Activated naive CD8-positive, alpha-beta T cell treated with anti-CD3 and anti-CD28 coated beads, Interleukin-2, amount 50 U/mL, for 24 hours (primary cell): ENCODE measurements at places on chromosomes 2 and 18.

GRCh38 chr18:44048846-44049245, 631.8 kb upstream of the SETBP1 start:
- H3K4me1 ChIP-seq, result no peaks in the 10 kb centered on the region
- no peaks in the 10 kb centered on the region for H3K27me3 ChIP-seq
- H3K27ac ChIP-seq, result no peak overlapping the region
- no peak for DNase-seq
- no peaks in the 10 kb centered on the region for H3K36me3 ChIP-seq

DNA sequence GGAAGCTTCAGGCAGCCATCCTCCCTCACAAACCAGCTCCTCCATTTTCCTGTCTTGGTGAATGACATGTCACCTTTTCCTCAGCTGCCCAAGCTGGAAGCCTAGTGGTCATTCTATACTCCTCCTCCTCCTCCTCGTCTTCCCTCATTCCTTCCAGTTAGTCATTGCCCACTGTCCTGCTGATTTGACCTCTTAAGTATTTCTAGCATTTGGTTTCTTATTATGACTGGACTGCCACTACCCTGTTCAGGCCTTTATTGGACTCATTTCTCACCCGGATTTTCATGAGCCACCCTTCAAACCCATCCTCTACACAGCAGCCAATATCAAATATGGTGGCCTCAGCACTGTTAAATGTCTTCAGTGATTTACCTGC, 21.9 kb upstream of the MGAT5 start:
- H3K36me3 ChIP-seq, result peaks cover 14% of the 10 kb centered on the region
- H3K27me3 ChIP-seq, result no peaks in the 10 kb centered on the region
- peak overlapping the region; percentile 8 for H3K4me3 ChIP-seq
- DNase-seq, result no peak
- peak overlapping the region; percentile 87 for H3K27ac ChIP-seq
- peaks cover 85% of the 10 kb centered on the region for H3K4me1 ChIP-seq

- H3K36me3 ChIP-seq, result no peaks in the 10 kb centered on the region
- no peaks in the 10 kb centered on the region for H3K4me1 ChIP-seq
- H3K4me3 ChIP-seq, result no peak overlapping the region
- H3K27me3 ChIP-seq, result no peaks in the 10 kb centered on the region
These were observed 801.6 kb upstream of the POU3F3 start for GRCh38 chr2:104052356-104052755.

- H3K4me3 ChIP-seq, result no peak overlapping the region
- peaks cover 54% of the 10 kb centered on the region for H3K36me3 ChIP-seq
- no peaks in the 10 kb centered on the region for H3K27me3 ChIP-seq
- H3K27ac ChIP-seq, result no peak overlapping the region
These were observed 65.1 kb downstream of the USP40 start for GRCh38 chr2:233501198-233502076.

- H3K27me3 ChIP-seq, result peaks cover 9% of the 10 kb centered on the region
- H3K4me1 ChIP-seq, result no peaks in the 10 kb centered on the region
- H3K27ac ChIP-seq, result no peak overlapping the region
- no peak for DNase-seq
- H3K4me3 ChIP-seq, result no peak overlapping the region
These were observed 456.3 kb downstream of the DLGAP1 start for GRCh38 chr18:3998698-3999333.

- no peak overlapping the region for H3K4me3 ChIP-seq
- H3K4me1 ChIP-seq, result peaks cover 63% of the 10 kb centered on the region
- no peak for DNase-seq
- peak overlapping the region; percentile 69 for H3K27ac ChIP-seq
These were observed 144.1 kb downstream of the SMAD7 start for GRCh38 chr18:48806551-48807261.

DNA sequence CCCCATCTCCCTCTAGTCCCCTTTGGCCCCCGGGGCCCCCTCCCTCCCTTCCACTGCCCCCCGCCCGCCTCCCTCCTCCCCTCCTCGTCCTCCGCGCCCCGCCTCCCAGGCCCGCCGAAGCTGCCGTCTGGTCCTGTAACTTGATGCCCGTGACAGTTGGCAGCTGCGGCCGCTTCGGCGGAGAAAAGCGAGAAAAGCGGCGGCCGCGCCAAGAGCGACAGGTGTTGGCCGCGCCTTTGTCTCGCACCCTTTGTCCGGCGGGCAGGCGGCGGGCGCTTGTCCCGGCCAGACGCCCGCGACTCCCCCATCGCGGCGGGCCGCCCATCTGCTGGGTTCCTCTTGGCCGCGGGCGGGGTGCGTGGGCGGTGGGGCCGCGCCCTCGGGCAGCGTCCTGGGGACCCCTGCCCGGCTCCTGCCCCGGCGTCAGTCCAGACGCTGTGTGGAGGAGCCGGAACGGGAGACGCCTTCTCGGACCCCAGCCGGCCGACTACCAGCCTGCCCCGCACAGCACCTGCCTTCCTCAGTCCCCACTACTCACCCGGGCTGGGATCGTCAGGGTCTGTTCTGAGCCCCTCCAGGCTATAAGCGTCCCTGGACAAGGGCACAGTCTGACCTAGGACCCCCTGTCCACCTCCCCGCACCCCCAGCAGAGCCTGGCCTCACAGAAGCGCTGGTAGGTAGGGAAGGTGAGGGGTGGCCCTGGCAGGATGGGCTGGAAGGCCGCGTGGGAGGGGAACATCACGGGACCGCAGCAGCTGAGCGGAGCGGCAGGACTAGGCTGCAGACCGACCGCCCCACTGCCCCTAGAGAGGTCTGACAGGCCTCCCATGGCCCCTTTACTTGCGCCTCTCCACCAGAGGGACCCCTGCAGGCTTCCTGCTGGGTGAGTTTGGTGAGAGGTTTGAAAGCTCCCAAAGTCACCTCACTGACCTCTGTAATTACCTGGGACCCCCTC, 1.2 kb upstream of the HES6 start:
- H3K4me1 ChIP-seq, result peaks cover 8% of the 10 kb centered on the region
- peaks cover 6% of the 10 kb centered on the region for H3K36me3 ChIP-seq
- H3K27me3 ChIP-seq, result peaks cover 30% of the 10 kb centered on the region
- no peak for DNase-seq
- no peak overlapping the region for H3K27ac ChIP-seq
- H3K4me3 ChIP-seq, result no peak overlapping the region

GRCh38 chr2:179882851-179883806, 21.7 kb upstream of the ZNF385B start:
- H3K4me1 ChIP-seq, result no peaks in the 10 kb centered on the region
- H3K4me3 ChIP-seq, result no peak overlapping the region
- H3K27ac ChIP-seq, result no peak overlapping the region
- H3K27me3 ChIP-seq, result peaks cover 2% of the 10 kb centered on the region

DNA sequence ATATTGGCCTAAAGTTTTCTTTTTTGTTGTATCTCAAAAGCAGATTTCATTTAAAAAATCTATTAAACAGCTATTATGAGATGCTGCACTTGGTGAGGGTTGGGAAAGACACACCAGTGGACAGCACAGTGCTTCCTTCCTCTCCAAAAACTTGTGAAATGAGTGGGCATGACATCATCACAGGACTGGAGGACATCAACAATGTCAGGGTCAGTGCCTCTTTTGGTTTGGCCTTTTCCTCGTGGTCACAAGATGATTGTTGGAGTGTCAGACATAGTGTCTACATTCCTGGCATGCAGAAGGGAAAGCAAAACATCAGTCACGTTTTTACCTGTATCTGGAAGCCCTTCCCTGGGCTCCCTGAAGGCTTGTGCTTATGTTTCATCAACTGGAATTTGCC, 49.6 kb downstream of the IL1R2 start:
- H3K36me3 ChIP-seq, result no peaks in the 10 kb centered on the region
- H3K4me1 ChIP-seq, result peaks cover 23% of the 10 kb centered on the region
- peaks cover 40% of the 10 kb centered on the region for H3K27me3 ChIP-seq
- no peak for DNase-seq

DNA sequence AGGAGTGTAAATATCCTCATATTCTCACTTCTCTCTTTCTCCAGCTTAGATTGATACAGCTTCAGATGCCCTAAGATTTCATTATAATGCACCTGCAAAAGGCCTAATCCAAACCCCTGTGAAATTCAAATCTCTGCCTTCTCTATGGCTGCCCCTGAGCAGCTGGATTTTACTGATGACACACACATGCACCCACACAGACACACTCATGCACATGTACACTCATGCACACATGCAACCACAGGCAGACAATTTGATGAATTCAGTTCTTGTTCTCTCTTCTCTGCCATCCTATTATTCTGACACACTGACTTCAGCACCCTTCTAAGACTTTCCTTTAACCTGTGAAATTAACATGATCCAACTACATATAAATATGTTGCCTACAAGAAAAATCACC, 563.2 kb downstream of the RNF144A start:
- DNase-seq, result no peak
- no peak overlapping the region for H3K27ac ChIP-seq
- H3K36me3 ChIP-seq, result peaks cover 11% of the 10 kb centered on the region
- no peaks in the 10 kb centered on the region for H3K27me3 ChIP-seq
- peaks cover 26% of the 10 kb centered on the region for H3K4me1 ChIP-seq
- H3K4me3 ChIP-seq, result no peak overlapping the region

DNA sequence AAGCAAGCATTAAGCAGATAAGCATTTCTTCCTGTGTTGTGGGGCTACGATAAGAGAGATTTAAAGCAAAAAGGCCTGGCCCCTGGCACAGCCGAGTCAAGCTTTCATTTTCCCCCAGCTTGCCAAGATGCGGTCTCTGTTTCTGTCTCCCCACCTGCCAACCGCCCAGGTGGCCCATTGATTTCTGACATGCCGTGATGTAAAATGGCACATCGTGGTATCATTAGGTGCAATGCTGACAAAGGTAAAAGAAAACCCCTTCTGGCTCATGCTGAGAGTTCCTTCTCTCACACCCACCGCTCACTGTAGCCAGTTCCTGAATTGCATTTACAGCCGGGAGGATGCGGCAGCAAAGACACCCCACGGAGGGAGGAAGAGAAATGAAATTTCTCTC, 62.8 kb downstream of the BOD1L2 start:
- peaks cover 9% of the 10 kb centered on the region for H3K4me1 ChIP-seq
- no peak for DNase-seq

GRCh38 chr2:28251337-28251736, 141.3 kb upstream of the FOSL2 start:
- H3K4me3 ChIP-seq, result no peak overlapping the region
- DNase-seq, result no peak
- H3K27me3 ChIP-seq, result no peaks in the 10 kb centered on the region
- H3K36me3 ChIP-seq, result peaks cover 8% of the 10 kb centered on the region
- H3K4me1 ChIP-seq, result peaks cover 30% of the 10 kb centered on the region
- H3K27ac ChIP-seq, result no peak overlapping the region

GRCh38 chr2:224668123-224668909, 47.8 kb downstream of the CCDC195 start:
- peaks cover 5% of the 10 kb centered on the region for H3K4me1 ChIP-seq
- peaks cover 2% of the 10 kb centered on the region for H3K36me3 ChIP-seq
- DNase-seq, result no peak
- no peak overlapping the region for H3K4me3 ChIP-seq
- H3K27ac ChIP-seq, result no peak overlapping the region

DNA sequence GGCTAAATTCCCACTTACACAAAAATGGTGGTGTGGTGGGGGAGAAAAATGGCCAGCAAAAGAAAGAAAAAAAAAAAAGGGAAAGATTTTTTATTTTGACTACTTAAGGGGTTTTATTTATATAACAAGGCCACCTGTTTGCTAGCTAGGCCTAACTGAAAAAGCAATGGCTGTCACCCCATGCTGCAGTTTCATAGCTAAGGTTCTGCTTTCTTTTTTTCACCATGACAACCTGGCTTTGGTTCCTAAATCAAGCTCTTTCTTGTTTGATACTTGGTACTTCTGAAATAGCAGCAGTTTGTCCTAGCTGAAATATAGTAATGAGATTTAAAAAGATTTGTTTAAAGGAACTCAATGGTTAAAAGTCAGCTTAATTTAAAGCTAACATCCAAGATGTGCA, 433.2 kb upstream of the MEX3C start:
- no peak overlapping the region for H3K4me3 ChIP-seq
- H3K27me3 ChIP-seq, result no peaks in the 10 kb centered on the region
- H3K36me3 ChIP-seq, result no peaks in the 10 kb centered on the region
- H3K27ac ChIP-seq, result no peak overlapping the region

DNA sequence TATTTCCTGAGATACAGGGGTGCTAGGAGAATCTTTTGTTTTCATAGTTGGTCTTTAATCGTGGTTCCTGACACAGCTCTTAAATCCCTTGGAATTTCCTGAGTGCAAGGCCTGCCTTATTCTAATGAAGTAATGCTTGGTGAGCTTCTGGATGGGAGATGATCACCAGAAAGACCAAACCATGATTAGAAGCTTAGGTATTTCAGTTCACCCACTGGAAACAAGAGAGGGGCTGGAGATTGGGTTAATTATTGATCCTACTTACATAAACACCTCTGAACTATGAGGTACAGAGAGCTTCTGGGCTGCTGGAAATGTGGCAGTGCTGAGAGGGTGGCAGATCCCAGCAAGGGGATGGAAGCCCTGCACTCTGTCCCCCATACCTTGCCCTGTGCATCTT, 406.8 kb downstream of the THSD7B start:
- DNase-seq, result no peak
- H3K4me3 ChIP-seq, result no peak overlapping the region
- H3K36me3 ChIP-seq, result no peaks in the 10 kb centered on the region
- peaks cover 2% of the 10 kb centered on the region for H3K27me3 ChIP-seq
- H3K4me1 ChIP-seq, result no peaks in the 10 kb centered on the region

DNA sequence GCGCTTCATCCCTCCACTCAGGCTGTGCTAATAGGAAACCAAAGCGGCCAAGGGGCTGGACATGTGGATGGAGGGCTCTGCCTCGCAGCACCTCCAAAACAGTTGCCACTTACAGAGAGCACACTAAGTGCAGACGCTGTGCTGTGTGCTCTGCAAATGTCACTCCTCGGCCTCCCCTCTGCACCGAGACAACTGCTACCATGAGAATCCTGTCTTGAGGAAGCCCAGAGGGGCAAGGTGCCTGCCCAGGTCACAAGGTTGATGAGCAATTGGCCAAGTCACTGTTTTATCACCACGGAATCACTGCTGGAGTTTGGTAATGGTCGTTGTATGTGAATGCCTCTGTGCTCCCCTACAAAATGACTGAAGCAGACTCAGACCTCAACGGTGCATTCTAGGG, 132.2 kb downstream of the SEPTIN10 start:
- no peaks in the 10 kb centered on the region for H3K4me1 ChIP-seq
- H3K27me3 ChIP-seq, result no peaks in the 10 kb centered on the region
- DNase-seq, result no peak

- no peak overlapping the region for H3K27ac ChIP-seq
- no peaks in the 10 kb centered on the region for H3K36me3 ChIP-seq
- H3K4me3 ChIP-seq, result no peak overlapping the region
- H3K27me3 ChIP-seq, result peaks cover 18% of the 10 kb centered on the region
These were observed 190.4 kb downstream of the NRP2 start for GRCh38 chr2:205872716-205873115.

- peaks cover 14% of the 10 kb centered on the region for H3K4me1 ChIP-seq
- H3K36me3 ChIP-seq, result no peaks in the 10 kb centered on the region
- H3K4me3 ChIP-seq, result peak overlapping the region; percentile 67
These were observed 62.1 kb upstream of the ACKR3 start for GRCh38 chr2:236507393-236508085.

DNA sequence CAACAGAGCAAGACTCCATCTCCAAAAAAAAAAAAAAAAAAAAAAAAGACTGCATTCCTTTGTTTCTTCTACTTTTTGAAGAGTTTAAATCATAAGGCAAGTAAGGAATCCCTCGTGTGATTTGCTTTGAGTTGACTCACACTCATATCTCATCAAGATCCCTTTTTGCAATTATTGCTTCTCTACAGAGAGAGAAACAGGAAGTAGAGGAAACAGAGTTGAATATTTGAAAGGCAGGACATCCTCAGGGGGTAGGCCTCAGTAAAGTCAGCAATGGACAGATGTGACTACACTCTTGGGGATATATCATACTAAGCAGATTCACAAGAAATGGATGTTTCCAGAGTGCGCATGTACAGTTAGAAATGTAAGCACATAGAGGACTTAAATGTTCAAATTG, 11.2 kb upstream of the EFR3B start:
- H3K27me3 ChIP-seq, result no peaks in the 10 kb centered on the region
- DNase-seq, result no peak
- no peak overlapping the region for H3K27ac ChIP-seq
- no peak overlapping the region for H3K4me3 ChIP-seq
